Activated CD8-positive, alpha-beta memory T cell treated with anti-CD3 and anti-CD28 coated beads for 4 hours (primary cell): ENCODE measurements at places on chromosomes 16 and 17.
A peak's percentile ranks its signal among the peaks of the same experiment; 100 is the strongest.

DNA sequence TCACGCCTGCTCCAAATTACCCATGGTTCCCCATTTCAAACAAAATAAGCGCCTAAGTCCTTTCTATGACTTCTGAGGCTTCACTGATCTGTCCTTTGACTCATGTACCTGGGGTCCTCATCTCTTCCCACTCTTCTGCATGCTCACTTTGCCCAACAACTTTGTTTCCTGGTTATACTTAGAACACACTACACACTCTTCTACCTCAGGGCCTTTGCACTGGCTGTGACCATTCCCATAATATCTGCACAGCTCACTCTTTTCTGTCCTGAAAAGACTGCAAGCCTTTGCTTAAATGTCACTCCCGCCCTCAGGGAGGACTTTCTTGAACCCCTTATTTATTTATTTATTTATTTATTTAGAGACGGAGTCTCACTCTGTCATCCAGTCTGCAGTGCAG, 14.1 kb downstream of the CDH1 start:
- no peak for DNase-seq

DNA sequence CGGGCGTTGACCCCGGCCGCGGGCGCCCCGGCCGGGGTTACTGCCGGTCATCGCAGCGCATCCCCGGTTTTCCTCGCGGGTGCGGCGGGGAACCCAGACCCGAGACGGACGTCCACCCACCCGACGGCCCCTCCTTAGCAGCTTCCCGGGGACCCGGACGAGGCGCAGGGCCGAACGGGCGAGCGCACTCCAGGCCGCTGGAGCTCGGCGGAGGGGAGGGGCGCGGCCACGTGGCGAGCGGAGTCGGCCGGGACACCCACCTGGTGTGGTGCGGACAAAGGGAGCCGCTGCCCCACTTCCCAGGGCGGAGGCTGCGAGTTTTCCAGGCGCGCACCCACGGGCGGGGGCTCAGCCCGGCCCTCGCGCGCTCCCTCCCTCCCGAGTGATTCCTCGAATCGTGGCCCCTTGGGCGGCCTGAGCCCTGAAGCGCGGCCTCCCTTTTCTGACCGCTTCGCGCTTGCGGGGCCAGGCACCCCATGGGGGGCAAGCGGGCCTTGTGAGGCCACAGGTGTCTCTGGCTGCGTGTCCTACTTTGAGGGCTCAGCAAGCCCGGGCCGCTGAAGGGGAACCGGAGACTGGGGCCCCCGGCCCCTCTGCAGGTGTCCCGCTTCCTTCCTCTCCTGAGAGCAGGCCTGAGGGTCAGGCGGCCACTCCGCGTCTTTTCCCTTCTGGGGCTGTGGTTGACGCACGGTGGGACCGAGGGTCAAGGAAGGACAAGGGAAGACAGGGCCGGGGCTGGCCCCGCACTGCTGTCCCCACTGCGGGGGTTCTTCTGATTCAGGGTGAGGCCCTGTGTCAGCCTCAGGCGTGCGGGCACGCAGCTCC, 1.1 kb upstream of the FASN start:
- no peak for DNase-seq

GRCh38 chr16:2009164-2009711, 383 bp downstream of the ZNF598 start:
- no peak for DNase-seq

- no peak for DNase-seq
Observed at GRCh38 chr16:86995456-86995855, 321.7 kb downstream of the C16orf95 start.

- no peak for DNase-seq
Observed at GRCh38 chr16:3988011-3988410, 107.5 kb upstream of the CREBBP start.

- DNase-seq: no peak
Observed at GRCh38 chr17:34307110-34307509, 12.1 kb upstream of the CCL8 start.

- DNase-seq: no peak
Observed at GRCh38 chr17:18148586-18148985, 35.0 kb upstream of the ALKBH5 start.

DNA sequence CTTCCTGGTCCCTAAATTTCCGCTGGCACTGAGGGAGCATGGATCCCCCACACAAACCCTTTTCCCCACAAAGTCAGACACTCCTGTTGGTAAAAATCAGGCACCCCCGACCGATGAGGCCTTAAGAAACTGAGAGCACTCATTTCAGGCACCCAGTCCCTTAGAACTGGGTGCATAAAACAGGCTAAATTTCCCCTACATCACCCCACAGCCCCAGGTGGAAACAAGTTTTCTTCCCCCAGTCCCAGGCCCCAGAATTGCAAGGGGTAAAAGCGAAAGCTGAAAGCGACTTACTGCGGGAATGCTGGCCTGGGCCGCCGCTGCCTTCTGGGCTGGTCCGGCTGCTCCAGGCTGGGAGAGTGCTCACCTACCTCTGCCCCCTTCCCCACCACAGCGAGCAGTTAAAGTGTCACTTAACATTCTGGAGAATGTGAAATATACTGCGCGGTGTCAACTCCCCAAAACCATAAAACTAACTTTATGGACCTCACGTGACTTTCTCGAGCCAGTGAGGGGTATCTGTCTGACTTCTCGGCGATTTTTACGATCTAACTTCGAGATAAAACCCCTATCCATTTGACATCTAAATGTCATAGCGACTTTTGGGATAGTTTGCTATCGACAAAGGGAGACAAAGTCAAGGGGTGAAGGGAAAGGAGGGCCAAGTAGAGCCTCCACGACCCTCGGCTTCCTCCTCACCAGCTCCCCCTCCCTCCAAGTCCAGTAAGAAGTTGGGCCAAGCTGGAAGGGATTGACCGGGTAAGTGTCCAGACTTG, at the start of gene HOXB3:
TSS of gene HOXB3 (minus strand) at position 411 of the 776 bp plus-strand sequence. CDS start 37,767 bp downstream, outside the sequence.
- no peak for DNase-seq

- no peak for DNase-seq
Observed at GRCh38 chr17:50898369-50899004, 32.3 kb upstream of the TOB1 start.

DNA sequence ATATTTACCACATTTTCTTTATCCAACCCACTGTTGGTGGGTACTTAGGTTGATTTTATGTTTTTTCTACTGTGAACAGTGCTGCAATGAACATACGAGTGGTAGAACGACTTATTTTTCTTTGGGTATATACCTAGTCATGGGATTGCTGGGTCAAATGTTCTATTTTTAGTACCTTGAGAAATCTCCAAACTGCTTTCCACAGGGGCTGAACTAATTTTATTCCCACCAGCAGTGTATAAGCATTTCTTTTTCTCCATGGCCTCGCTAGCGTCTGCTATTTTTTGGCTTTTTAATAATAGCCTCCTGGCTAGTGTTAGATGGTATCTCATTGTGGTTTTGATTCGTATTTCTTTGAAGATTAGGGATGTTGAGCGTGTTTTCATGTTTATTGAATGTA, 202.3 kb downstream of the LGALS9B start:
- no peak for DNase-seq

GRCh38 chr17:71740866-71741265, 380.0 kb upstream of the SOX9 start:
- DNase-seq: no peak

DNA sequence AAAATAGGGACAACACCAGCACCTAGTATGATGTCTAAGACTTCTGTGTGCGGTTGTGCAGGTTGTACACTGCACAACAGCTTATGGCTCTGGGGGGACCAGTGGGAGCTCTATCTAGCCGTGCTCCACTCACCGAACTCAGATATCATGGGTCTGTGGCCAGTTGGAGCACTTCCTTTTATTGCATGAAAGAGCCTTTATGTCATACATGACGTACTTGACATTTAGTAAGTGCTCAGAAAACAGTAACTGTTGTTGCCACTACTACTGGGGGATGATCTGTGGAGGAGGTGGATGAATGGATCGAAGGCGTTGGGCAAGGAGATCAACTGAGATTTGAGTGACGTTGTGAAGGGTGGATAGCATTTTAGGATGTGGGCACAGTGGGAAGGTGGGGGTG, 368.8 kb downstream of the SNX29 start:
- no peak for DNase-seq

- DNase-seq: no peak
Observed at GRCh38 chr17:79466562-79467350, 144.1 kb downstream of the RBFOX3 start.

- DNase-seq: no peak
Observed at GRCh38 chr17:74633326-74633725, 9.8 kb upstream of the CD300E start.

DNA sequence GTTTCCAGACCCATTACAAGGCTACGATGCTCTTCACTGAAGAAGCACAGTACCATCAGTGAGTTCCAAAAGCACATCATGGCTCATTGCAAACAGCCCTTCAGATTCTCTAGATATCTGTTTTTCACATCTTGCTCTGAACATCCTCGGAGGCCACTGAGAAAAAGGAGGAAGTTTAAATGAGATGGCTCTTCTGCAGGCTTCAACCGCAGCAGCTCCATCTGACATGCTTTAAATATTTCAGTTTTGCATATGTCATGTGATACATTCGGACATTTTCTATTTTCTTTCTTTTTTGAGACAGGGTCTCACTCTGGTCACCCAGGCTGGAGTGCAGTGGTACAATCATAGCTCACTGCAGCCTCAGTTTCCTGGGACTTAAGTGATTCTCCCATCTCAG, 396.8 kb downstream of the NPIPA8 start:
- DNase-seq: no peak

- no peak for DNase-seq
Observed at GRCh38 chr17:319266-319665, 33.3 kb downstream of the RPH3AL start.

DNA sequence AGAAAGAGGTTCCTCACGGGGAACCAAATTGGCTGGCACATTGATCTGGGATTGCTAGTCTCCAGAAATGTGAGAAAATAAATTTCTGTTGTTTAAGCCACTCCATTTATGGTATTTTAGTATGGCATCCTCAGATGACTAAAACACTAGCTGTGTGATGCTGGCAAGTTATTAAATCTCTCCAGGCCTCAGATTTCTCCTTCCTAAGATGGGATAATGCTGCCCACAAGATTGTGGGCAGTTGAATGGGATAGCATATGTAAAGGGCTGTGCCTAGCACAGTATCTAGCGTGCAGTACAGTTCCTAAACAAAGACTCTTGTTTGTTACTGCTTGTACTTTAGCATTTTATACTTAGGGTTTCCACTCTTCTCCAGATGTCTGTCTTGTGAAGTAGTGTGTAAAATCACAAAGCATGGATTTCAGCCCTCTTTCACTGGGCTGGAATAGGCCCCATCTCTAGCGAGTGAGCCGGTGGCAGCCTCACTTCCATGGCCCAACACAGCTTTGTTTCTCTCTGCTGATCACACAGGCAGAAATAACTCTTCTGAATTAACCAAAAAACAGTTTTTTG, 38.2 kb upstream of the PHAF1 start:
- no peak for DNase-seq

DNA sequence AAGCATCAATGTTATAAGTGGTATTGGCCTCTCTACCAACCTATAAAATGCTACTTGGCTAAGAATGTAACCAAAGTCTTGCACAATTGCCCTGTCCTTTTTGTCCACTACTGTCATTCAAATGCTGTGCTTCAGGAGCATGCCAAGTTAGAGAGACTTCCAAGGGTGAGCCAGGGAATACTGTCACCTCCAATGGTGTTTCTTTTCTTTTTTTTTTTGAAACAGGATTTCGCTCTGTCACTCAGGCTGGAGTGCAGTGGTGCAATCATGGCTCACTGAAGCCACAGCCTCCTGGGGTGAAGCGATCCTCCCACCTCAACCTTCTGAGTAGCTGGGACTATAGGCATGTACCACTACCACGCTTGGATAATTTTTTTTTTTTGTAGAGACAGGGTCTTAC, 43.7 kb upstream of the ERN1 start:
- DNase-seq: no peak

DNA sequence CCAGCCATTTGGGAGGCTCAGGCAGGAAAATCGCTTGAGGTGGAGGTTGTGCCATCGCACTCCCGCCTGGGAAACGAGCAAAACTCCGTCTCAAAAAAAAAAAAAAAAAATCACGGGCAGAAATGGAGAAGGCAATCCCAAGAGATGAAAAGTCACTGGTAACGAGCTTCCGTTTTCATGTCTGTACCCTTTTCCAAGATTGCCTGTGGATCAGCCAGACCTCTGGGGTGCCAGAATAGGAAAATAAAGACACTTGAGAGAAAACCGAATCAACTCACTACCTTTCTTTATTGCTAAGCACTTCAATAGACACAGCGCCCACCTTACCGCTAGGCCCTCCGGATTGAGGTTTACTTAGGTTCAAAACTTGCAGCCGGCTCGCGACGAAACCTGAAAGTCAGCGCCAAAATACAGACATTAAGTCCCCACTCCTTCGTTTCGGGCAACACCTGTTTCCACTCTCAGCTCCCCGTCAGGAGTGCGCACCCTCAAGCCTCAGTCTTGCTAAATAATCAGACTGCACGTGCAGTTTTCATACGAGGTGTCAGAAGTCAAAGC, 970 bp upstream of the TRAF7 start:
- no peak for DNase-seq

DNA sequence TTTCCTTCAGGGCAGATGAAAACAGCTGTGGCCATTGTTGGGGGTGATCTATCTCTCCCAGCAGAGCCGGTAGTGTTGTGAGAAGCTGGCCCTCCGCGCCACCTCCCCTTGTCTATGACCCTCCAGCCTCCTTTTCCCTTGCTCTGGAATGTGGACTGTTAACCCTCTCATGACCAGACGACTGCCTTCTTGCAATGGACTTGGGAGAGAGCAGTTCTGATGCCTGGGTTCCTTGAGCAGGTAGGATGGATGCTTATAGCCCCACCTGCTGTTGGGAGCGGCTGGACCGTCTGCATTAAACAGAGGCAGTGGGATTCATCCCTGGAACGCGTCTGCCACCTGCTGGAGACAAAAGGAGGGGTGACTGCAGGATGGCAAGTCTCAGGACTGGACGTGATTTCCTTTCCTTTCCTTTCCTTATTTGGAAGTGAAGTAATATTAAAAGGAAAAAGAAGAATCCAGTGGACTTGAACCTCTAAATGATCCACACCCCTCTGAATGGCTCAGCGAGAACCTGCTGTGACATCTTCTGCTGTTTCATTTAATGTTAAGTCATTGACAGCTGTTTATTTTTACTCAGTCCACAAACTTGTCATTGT, 1.8 kb upstream of the SOST start:
- DNase-seq: peak; percentile 70

GRCh38 chr17:49896222-49896621, 48.4 kb upstream of the TAC4 start:
- DNase-seq: no peak

GRCh38 chr17:77853191-77853977, 105.1 kb upstream of the TNRC6C start:
- DNase-seq: no peak

DNA sequence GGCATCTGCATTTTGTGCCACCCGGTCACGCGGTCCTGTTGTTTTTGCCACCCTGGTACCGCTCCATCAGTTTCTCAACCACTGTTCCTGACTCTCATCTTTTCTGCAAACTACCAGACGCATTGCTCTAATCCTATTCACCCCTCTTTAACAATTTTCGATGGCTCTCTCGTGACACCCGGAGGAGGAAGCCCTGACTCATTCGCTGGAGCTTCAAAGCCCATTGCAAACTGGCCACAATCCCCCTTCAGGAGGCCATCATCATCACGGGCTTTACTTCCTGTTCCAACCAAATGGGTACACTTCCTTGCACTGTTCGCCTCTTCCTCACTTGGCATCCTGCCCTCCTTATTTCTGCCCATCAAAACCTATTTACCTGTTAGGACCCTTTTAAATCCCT, 155.3 kb downstream of the RGS9 start:
- no peak for DNase-seq
